ENCODE measurements at places on chromosomes 3 and 15.
A peak's percentile ranks its signal among the peaks of the same experiment; 100 is the strongest.

DNA sequence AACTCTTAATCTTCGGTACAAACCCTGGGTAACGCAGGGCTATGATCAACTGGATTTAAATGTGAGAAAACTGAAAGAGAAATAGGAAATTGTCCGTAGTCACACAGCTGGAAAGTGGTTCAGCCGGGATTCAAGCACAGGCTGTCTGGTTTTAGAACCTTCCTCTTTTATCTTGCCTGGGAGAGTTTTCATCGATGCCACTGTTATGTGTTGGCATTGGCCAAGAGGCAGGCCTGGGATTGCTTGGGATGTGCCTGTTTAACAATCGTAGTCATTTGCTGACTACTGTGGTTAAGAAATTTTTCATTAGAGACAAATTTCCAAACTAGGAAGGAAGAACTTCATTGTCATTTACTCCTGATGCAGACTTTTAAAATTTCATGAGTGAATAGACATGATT, 4.3 kb downstream of the MCTP2 start:
- DNase-seq, result no peak

DNA sequence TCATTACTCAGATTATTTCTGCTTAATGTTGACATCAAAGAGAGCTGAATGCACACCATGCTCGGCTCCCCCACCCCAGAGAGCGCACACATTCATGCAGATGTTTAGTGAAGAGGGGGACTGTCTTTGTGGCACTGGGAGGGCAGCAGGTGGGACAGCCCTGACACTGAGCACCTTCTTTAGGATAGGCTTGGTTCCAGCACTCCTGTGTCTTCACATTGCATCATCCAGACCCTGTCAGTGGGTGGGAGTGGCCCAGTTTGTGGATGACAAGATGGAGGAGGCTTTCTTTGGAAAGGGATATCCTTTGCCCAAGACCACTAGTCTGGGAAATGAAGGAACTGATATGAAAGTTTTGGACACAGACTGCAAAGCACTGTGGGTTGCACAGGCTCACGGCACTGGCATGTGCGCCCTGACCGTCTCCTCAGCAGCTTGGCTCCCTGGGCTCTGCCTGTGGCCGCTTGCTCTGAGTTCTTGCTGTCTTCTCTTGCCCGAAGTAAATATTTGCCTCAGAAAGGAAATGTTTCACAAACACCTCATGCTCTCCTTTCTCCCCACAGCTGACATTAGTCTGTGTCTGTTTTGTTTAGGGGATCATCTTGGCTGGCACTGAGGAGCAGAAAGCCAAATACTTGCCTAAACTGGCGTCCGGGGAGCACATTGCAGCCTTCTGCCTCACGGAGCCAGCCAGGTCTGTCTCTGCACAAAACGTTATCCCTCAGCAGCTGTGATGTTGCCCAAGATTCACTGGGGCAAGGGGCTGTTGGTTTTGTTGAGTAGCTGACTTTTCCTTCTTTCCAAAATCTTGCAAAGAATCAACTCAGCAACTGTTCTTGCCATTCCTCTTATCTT, 16.6 kb downstream of the ACAD9 start:
- no peak for DNase-seq

DNA sequence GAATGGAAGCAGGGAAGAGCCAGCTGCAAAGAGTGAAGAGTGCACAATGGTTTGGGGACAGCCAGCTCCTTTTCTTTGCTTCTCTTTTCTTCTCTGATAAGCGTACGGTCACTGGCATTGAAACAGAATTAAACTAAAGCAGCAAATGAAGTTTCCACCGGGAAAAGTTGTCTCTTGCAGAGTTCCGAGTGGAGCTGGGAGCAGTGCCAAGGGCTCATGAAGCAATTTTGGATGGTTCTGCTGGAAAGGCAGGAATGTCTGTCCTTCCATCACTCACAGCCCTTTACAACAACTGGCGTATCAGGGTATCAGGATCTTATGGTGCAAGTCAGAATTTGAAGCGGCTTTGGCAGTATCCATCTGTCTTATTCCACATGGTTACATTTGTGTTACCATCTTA, 1042.9 kb downstream of the NTRK3 start:
- DNase-seq, result no peak

DNA sequence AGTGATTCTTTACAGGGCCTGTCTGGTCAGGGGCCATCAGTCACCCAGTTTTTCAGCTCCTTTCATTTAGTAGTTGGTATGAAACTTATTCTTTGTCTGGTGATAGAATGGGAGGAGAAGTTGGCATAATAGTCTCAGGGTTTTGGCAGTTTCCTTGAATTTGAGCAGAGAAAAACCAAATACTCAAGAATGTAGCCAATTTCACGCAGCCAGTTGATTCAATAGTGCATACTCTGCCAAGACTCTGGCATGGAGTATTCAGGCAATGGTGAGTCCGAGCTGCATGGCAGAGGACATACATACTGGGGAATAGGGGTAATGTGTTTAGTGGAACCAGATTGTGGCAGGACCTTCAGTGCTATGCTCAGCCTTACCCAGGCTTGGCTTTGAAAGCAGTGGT, 118.3 kb downstream of the GALK2 start:
- DNase-seq, result no peak

DNA sequence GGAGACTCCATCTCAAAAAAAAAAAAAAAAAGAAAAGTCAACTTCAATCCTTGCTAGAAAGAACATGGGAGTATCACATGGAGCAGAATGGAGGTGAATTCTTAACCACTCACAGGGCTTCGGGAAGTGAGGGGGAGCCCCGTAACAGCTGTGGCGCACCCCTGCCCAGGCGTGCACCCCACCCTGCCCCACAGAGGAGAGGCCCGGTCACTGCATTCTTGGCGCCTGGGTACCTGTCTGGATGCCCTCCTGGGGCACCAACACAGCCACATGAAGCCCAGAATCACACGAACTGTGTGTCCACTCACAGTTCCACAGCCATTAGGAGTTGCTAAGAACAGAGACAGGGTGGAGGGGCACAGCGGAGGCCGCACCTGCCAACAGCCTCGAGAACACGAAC, 51.8 kb downstream of the NIPA2 start:
- DNase-seq, result no peak

DNA sequence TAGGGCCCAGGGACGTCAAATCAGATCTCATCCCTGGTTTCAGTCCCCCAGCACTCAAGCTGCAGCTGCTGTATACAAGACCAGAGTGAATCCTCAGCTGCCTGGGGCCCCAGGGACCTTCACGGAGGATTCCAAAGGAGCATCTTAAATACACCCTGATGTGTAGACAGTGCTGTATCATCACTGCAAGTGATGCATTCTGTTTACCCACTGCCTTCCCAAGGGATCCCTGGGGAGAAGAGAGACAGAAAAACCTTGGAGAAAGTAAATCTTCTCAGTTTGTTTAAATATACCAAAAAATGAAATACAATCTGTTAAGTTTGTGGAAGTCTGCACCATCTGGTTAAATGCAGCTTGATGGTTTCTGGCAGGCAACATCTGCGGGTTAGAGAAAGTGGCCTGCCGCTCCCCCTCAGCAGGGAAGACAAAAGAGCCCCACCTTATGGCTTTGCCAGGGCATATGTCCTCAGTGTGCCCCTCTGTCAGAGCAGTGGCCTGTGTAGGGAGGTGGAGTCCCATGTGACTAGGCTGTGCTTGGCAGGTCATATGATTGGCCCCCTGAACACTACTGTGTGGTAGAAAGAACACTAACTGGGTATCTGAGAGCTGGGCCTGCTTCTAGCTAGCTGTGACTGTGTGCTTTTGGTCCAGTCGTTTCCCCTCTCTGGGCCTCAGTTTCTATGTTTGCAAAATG, 222.2 kb upstream of the TRIM42 start:
- no peak for DNase-seq

GRCh38 chr3:15409239-15409638, 18.1 kb downstream of the METTL6 start:
- no peak for DNase-seq

GRCh38 chr3:141279077-141279967, 47.7 kb downstream of the PXYLP1 start:
- DNase-seq, result peak; percentile 71

GRCh38 chr15:66827039-66827697, 125.1 kb downstream of the SMAD6 start:
- DNase-seq, result no peak

GRCh38 chr15:71096676-71097075, 18.6 kb upstream of the THSD4 start:
- no peak for DNase-seq

DNA sequence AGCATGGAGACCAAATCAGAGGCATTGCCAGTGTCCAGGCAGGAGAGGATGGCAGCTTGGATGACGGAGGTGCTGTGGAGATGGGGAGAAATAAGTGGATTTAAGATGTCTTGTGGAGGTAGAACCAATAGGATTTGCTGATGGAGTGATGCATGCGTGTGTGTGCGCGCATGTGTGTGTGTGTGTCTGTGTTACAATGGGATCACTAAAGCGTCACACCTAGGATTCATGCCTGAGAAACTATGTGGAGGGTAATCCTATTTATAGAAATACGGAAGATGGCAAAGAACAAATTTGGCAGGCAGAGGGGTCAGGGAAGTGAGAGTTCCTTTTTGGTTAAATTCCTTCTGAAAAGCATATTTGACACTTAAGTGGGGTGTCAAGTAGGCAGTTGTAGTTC, 64.8 kb upstream of the ARL8B start:
- no peak for DNase-seq

Measured in COR-L47 (cell line).